M059J (cell line): ENCODE measurements at places on chromosomes 6 and 20. TPM values are rescaled to one million over a fixed set of nuclear protein-coding genes. Genes with fewer than 3 reads are reported as not detected.

DNA sequence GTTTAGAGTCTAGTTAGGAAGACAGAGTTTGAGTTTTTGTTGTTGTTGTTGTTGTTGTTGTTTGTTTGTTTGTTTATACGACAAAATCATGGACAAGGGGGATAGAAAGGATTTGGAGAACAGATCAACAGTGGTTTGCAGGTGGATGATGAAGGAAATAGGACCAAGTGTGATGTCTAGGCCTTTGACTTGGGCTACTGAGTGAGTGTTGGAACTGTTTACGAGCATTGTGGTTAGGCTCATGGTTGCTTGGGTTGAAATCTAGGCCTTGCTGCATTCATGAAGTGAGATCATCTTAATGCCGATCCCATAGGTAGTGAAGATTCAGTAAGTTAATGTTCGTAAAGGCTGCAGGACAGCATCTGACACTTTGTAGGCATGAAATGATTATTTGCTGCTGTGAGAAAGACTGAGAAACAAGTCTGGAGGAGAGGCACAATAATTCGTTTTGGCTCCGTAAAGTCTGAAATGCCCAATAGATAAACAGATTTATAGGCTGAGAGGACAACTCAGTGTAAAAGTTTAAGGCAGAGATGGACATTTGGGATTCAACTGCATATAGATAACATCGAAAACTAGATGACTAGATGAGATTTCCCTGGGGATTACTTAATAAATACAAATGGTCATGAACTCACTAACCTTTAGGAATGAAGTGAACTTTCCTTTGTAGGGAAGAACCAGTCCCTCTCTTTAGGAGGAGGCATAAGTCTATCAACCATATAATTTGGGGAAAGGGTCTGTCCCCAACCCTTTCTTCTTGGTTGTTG lies 70.0 kb downstream of the HDDC2 start:
- peak; percentile 39 for DNase-seq

DNA sequence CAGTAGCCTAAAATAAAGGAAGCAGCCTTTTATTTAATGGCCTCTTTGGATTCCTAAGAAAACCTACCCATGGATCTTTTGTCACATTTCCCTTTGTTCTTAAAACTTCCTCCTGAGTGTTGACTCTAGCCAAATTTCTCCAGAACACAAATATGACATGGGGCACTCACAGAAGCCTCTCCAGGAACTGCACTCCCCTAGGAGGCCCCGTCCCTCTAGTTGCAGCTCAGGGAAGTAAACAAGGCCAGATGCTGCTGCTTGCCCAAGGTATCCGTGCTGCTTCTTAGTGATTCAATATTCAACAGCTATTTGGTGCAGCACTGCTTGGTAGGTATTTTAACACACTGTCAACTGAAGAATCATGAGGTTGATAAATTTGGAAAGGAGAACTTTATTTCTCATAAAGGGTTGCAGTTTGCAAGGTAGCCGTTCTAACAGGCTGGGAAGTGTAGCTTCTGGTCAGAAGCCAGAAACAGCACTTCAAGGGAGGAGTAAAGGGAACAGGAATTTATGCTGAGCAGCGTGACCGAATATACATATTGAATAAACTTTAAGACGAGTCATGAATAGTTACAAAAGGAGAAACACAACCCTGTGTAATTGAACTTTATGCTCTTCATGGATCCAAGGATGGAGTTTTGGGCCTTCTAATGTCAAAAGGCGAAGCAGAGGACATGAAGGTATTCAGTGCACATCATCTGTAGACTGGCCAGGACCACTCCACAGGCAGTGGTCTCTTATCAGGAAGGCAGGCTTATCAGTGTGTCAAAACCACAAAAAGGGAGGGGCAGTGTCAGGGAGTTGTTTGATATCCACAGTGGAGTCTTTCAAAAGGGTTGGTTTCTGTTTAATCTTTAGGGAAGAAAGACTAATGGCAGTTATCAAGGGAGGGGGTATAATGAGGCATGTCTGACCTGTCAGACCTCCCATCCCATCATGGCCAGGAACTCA lies 63.3 kb downstream of the CD24 start:
- no peak for DNase-seq

GRCh38 chr20:50189681-50190250 lies 864 bp upstream of the CEBPB start:
- peak; percentile 48 for DNase-seq

DNA sequence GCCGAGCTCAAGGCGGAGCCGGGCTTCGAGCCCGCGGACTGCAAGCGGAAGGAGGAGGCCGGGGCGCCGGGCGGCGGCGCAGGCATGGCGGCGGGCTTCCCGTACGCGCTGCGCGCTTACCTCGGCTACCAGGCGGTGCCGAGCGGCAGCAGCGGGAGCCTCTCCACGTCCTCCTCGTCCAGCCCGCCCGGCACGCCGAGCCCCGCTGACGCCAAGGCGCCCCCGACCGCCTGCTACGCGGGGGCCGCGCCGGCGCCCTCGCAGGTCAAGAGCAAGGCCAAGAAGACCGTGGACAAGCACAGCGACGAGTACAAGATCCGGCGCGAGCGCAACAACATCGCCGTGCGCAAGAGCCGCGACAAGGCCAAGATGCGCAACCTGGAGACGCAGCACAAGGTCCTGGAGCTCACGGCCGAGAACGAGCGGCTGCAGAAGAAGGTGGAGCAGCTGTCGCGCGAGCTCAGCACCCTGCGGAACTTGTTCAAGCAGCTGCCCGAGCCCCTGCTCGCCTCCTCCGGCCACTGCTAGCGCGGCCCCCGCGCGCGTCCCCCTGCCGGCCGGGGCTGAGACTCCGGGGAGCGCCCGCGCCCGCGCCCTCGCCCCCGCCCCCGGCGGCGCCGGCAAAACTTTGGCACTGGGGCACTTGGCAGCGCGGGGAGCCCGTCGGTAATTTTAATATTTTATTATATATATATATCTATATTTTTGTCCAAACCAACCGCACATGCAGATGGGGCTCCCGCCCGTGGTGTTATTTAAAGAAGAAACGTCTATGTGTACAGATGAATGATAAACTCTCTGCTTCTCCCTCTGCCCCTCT lies 1.1 kb downstream of the CEBPB start:
- DNase-seq = peak; percentile 71

GRCh38 chr6:49978332-49979226 lies 9.2 kb upstream of the DEFB113 start:
- DNase-seq = no peak

- DNase-seq = no peak
Measured at GRCh38 chr6:148470156-148470555, 127.5 kb downstream of the SASH1 start.

- no peak for DNase-seq
Measured at GRCh38 chr6:108738684-108739416, 109.4 kb upstream of the ARMC2 start.

DNA sequence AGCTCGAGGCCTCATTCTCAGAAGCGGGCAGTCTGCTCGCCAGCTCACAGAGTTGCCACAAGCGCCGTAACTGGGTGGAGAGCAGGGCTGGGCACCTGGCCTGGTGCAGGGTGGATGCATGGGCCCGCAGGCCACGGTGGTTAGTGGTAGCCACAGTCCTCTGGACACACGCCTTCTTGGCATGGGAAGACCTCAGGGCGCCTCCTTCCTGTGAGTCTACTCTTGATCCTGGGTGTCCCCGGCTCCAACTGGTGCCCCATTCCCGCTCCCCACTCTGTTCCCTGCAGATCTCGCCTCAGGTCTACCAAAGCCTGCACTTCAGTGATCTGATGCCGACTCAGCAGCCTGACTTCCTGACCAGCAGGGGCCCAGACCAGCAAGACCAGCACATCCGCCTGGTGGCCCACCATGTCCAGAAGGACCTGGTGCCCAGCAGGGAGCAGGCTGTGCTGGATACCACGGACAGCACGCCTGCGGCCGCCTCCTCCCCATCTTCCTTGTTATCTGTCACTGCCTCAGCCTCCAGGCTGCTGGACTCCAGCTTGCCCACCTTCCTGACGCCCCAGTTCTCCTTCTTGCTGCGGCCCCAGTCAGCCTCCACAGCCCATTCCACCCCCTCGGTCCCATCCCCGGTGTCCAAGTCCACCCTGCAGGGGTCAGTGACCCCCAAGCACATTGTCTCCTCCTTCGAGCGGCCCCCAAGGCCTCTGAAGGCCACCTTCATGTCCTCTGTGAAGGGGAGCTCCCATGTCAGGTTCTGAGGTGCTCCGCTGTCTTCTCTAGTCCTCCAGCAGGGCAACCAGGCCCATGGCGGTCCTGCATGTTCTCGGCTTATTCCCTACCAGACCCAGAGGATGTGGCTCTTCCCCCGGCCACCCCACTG lies 43.1 kb downstream of the SUN5 start:
- DNase-seq = no peak

DNA sequence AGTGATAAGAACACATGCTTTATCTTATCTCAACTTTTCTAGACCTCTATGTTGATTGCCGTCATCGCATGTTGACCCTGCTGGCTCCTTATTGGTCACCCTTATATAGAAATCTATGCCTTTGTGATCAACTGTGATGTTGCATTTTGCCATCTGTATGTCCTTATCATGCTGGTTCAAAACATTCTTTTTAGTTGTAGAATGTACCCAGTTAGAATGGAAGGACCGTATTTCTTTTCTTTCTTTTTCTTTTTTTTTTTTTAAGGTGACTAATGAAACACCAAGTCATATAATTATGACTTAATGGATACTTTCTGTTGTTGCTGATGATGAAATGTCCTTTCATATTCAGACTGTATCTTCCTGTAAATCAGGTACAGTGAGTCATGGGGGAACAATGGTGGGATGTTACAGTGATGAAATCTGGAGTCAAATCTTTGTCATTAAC lies 145.9 kb upstream of the CITED2 start:
- peak; percentile 61 for DNase-seq

GRCh38 chr20:10381477-10381876 lies 52.5 kb downstream of the MKKS start:
- DNase-seq = peak; percentile 18

- DNase-seq = no peak
Measured at GRCh38 chr6:157821342-157822033, 1.6 kb upstream of the SNX9 start.

- no peak for DNase-seq
Measured at GRCh38 chr6:162626869-162627268, 100.7 kb downstream of the PRKN start.

DNA sequence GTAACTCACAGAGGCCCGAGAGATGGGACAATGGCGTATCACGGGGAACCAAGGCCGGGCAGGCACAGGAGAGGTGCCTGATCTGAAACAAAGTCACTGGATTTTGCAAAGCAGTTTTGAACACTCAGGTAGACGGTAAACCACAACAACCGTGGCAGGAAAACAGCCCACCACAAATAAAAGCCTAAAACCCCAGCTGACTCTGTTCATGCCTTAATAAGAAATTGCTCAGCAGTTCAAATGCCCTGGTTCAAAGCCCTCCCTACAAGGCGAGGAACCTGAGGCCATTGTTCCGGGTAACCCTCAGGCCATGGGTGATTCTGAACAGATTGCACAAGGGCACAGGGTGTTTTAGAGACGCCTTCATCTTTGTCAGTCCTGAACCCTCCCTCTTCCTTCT lies 114.2 kb downstream of the MAP3K7 start:
- no peak for DNase-seq

DNA sequence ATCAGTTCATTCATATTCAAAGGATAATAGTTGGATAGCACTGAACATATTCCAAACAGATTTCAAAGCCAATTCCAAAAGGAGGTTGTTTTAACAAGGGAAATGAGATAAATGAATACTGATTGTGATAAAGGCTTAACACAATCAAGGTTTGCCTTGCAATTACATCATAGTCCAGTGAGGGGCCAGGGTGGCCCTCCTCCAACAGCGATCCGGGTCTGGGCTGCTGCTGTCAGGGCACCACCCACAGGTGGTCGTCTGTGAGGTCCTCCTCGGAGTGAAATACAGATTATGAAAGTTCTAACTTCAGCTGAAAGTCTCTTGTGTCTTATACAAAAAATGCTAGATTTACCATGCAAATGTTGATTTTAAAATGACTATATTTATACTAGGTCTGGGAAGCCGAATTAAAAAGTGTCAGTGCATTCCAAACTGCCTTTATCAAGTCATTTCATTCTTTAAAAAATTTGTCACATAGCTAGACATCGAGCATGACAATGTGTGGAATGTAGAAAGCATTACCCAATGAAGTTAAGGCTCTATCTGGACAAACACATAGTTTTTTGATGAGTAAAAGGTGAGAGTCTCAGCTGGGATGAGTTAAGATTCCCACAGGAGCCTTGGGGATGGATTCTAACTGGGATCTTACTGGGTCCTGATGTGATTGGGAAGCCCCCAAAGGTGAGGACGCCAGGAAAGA lies 65.9 kb upstream of the SLC22A23 start:
- DNase-seq = peak; percentile 66

- no peak for DNase-seq
Measured at GRCh38 chr6:132096245-132096644, 145.1 kb upstream of the CCN2 start.

DNA sequence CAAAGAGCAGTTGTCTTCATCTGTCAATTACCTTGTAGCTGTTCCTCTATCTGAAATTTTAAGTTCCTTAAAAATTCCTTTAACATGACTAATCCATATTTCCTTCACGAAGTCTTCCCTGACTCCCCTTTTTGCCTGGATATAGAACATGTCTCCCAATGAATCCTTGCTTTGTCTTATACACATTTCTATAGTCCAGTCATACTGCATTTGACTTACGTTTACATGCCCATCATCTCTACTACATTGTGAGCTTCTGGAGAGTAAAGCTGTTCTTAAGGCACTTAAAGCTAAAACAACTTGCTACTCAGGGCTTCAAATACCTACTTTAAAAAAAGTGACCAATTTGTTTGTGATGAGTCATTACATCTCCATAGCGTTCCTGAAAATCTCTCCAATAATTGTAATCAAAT lies 4.9 kb downstream of the REV3L start:
- DNase-seq = peak; percentile 67

DNA sequence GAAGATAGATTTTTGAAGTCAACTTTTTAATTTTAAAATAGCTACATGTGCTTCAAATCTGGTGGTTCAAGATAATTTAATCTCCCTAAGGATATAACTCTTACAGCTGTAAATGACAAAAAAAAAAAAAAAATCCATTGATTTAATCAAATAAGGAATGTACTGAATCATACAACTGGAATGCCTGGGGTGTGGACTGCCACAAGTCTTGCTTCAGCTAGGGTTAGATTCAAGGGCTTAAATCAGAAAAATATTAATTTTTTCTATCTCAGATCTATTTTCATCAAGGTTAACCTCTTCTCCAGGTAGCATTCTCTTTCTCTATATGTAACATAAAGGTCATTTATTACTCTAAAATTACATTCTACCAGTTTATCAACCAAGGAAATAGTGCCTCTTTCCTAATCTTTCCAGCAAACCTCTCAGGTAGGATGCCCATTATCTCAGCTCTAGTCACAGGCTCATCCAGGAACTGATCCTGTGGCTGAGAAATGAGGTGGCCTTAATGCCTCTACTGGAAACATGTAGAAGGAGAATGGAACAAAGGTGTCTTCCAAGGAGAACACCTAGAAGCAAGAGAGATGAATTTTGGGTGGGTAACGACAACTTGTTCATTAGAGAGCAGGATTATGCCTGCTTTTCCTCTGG lies 466.9 kb downstream of the CBLN4 start:
- no peak for DNase-seq

The MEP1A gene
- total RNA-seq = not detected in 2 replicates

The TAP2 gene
- 45.6 and 67.8 TPM in 2 replicates for total RNA-seq

The FAXC gene
- 3.5 and 6.9 TPM in 2 replicates for total RNA-seq

The POU5F1 gene
- 0.39 TPM in 1 of 2 replicates, not detected in the other for total RNA-seq

The TRIM10 gene
- total RNA-seq = not detected in 2 replicates

The FARS2 gene
- total RNA-seq = 24.7 and 28.2 TPM in 2 replicates

The ATF6B gene
- total RNA-seq = 25.3 and 30.3 TPM in 2 replicates

The TNF gene
- total RNA-seq = 0.47 and 0.62 TPM in 2 replicates

The ZKSCAN8 gene
- 16.4 and 20.6 TPM in 2 replicates for total RNA-seq

The MCCD1 gene
- not detected in 2 replicates for total RNA-seq
